CD4-positive, alpha-beta T cell treated with Interferon gamma for 1 hour (primary cell): ENCODE measurements at places on chromosomes 2 and 18.

DNA sequence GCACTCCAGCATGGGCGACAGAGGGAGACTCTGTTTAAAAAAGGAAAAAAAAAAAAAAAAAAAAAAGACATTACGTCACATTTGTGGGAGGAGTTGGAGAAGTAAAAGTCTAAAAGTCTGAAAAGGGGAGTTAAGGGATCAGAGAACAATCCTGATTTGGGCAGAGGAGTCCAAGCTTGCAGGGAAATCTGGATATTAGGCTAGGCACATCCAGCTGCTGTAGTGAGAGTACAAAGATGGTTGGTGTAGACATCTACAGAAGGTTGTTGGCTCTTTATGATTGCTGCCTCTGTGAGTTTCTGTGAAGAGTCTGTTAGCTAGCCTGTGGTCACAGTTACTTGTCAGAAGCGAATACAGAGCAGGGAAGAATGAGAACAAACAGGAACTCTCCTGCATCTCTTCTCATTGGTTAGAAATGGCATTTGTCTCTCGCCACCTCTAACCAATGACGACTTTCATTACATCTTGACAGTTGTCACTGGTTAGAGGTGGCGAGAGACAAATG lies 3.3 kb upstream of the OSBPL6 start:
- DNase-seq = no peak

- DNase-seq = peak; percentile 17
These were observed 262.9 kb upstream of the FBXO11 start for GRCh38 chr2:48169141-48169592.

DNA sequence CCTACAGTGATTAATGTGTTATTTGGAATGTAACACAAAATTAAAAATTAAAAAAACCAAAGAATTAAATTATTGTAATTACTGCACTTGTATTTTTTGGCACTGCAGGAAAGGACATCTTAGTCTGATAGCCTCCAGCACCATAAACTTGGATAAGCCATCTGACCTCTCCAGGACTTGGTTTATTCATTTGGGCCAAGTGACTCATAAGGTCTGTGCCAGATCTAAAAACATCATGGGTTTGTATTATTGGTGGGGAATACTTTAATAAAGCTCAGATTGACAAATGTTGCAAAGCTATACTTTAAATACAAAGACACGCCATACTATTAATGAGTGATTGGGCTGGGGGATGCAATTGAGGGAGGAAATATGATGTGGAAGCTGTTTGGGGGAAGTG lies 225.2 kb downstream of the ZNF521 start:
- DNase-seq = no peak

DNA sequence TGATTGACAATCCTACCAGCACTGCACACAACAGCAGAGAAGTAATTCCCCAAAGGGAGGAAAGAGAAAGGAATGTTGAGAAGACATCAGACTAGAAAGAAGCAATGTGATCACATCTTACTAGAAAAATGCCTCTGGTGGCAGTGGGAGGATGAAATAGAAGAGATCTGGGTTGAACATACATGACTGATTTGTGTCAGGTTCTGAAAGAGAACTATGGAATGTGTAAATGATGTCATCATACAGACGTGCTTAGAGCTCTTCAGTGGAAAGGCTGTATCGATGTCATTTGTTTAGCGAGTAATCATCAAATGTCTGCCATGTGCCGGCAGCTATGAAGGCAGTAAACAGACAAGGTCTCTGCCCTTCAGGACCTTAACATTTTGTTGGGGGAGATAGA lies 24.9 kb downstream of the GORASP2 start:
- DNase-seq = no peak

DNA sequence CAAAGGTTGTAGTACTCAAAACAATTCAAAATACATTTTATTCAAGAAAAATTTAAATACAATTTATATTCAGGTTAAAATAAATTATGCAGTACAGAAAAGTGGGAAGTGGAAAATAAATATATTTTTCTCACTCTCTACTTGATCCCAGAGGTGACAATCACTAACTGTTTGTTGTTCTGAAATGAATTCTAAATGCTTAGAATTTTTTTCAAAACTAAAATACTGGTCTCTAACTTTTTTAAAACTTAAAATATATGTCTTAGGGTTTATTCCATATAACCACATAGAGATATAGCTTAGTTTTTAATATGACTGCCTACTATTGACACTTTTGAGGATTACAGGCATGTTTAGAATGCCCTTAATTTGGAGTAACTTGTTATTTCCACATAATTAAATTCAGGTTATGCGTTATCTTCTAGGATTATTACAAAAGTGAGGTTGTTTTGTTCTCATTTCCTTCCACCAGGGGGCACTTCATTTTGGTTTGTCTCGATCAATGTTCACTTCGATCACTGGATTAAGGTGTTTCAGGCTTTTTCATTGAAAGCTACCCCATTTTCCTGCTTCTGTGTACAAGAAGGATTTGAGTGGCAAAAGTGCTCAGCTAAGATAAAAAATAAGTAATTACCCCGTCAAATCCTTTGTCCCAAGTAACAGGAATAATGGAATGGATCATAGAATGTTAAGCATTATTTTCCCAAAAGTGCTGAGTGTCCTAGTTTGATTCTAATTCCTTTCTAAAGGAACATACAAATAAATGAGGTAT lies 27.1 kb upstream of the TFPI start:
- DNase-seq = no peak

DNA sequence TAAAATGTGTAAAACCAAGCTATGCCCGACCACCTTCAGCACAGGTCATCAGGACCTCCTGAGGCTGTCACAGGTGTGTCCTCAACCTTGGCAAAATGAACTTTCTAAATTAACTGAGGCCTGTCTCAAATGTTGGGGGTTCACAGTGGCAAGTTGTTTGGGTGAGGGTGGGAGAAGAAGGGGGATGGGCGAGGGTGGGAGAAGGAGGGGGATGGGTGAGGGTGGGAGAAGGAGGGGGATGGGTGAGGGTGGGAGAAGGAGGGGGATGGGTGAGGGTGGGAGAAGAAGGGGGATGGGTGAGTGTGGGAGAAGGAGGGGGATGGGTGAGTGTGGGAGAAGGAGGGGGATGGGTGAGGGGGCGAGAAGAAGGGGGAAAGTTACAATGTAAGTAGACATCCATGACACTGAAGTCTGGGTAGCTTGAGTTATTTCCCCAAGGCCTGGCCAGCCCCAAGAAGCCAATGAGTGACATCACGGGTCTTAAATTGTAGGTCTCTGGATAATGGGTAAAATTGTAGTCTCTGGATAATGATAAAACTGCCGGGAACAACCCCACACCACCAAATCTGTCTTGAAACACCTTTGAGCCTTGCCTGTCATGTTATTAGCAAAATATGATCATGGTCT lies 56.3 kb downstream of the TIMM21 start:
- no peak for DNase-seq

DNA sequence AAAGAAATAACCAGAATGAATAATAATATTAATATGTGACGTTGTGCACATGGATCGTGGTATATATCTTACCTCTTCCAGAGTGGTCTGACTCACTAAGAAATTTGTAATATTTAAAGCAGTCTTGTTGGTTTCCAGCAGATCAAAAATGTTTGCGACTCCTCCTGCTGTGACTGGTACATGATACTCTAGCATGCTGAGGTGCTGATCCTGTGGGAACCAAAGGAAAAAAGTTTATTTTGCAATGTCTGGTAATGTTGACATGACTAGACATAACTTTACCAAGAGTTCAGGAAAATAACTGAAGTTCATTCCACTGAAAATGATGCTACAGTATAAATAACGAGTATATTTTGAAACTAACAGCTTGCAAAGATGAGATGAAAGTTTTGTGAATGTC lies 124.5 kb upstream of the BARD1 start:
- no peak for DNase-seq
